Activated T-cell treated with anti-CD3 and anti-CD28 coated beads for 1 hour (primary cell): ENCODE measurements at places on chromosomes 11 and 22.

- DNase-seq = no peak
These were observed 48.9 kb downstream of the NARS2 start for GRCh38 chr11:78525720-78526119.

DNA sequence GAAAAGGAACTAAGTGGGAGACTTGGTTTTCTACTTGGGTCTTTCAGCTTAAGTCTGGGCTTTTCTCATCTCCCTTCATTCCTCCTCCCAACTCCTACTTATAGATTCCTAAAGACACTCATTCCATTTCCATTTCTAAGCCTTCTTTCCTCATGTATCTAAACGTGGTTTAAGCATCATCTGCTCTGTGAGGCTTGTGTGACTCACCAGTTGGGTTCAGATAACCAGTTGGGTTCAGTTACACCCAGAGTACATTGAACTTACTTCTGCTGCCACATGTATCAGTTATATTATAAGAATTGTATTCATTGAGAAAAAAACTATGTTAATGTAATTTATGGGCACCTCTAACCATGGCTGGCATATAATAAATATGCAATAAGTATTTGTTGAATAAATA is 831.2 kb upstream of the CCDC90B start:
- DNase-seq = no peak

- DNase-seq = no peak
These were observed 59.4 kb downstream of the OTOG start for GRCh38 chr11:17606233-17607082.

GRCh38 chr11:62431171-62431901 is 12.5 kb downstream of the SCGB1A1 start:
- DNase-seq = no peak

DNA sequence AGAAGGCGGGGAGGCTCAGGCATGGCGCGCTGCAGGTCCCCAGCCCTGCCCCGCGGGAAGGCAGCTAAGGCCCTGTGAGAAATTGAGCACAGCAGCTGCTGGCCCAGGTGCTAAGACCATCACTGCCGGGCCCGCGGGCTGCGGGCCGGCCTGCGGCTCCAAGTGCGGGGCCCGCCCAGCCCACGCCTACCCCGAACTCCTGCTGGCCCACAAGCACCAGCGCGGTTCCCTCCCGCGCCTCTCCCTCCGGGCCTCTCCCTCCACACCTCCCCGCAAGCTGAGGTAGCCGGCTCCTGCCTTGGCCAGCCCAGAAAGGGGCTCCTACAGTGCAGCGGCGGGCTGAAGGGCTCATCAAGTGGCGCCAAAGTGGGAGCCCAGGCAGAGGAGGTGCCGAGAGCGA is 4.6 kb upstream of the RDX start:
- DNase-seq = no peak

DNA sequence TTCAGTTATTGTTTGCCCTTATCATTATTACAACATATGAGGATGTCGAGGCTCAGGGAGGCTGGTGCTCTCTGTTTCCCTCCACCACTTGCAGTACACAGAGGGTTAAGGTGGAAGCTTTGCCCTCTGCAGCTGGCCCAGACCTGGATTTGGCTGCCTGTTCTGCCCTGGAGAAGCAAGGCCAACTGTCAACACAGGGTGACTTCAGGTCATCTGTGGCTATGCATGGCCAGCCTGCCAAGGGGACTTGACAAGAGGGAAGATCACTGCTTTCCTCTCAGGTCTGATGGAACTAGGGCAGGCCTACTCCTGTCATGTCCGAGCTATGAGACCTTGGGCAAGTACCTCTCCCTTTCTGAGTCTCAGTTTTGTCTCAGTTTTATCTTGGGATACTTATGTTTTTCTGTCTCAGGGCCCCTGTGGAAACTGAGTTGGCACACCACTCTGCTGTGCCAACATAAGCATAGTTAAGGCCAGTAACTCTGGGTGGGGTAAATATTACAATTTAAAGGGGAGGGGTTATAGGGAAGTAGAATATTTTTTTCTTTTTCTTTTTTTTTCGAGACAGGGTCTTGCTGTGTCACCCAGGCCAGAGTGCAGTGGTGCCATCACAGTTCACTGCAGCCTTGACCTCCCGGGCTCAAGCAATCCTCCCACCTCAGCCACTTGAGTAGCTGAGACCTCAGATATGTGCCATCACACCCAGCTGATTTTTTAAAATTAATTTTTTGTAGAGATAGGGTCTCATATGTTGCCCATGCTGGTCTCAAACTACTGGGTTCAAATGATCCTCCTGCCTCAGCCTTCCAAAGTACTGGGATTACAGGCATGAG is 2.4 kb upstream of the THRSP start:
- no peak for DNase-seq

DNA sequence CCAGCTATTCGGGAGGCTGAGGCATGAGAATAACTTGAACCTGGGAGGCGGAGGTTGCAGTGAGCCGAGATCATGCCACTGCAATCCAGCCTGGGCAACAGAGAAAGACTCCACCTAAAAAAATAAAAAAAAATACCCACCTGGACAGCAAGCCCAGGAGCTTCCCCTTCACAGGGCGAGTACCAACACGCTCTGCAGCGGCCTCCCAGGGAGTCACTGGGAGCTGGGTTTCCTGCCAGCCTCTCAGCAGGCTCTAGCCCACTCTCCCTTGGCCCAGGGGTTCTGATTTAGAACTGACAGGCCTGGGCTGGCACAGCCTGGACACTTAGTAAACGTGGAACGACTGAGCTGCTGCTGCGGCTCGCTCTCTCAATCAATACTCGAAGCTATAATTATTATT is 2.0 kb upstream of the CABP7 start:
- DNase-seq = no peak

- no peak for DNase-seq
These were observed 123.9 kb upstream of the OPCML start for GRCh38 chr11:133656082-133656635.

GRCh38 chr22:39592081-39593065 is 21.8 kb downstream of the CACNA1I start:
- no peak for DNase-seq

GRCh38 chr11:34839969-34840368 is 76.2 kb downstream of the APIP start:
- no peak for DNase-seq

DNA sequence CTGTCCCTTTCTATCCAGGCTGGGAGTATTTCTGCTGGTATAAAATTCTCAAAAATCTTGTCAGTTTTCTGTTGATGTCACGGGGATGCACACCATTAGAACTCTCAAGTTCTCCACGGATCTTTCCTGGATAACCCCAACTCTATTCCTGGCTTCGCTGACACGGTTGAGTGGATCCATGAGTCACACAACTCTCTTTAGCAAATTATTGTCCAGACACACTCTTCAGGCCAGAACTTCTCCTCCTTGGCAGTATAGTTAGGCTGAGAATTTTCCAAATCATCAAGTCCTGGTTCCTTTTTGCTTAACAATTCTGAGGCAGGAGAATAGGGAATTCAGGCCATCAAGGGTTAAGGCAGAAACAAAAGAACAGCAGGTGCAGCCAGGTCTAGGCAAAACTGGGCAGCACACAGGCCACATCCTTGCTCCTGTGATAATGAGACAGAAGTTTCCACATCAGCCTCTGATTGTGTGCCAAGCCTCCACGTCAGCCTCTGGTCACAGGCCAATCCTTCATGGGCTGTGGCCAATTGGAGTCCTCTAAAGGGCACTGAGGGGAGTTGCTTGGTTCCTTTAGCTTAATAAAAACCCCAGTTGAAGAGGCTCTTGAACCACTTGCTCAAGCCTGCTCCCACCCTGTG is 5.7 kb upstream of the ACAT1 start:
- no peak for DNase-seq
